RWPE1 (cell line): ENCODE measurements at places on chromosomes 3 and 15.

GRCh38 chr15:78006567-78007205 lies 70.8 kb downstream of the TBC1D2B start:
- no peak for DNase-seq

- no peak for DNase-seq
These were observed 8.9 kb downstream of the ADCY5 start for GRCh38 chr3:123439806-123440580.

- no peak for DNase-seq
These were observed 11.1 kb downstream of the RBMS3 start for GRCh38 chr3:29291982-29292363.

- no peak for DNase-seq
These were observed 57.1 kb upstream of the GK5 start for GRCh38 chr3:142282503-142282902.

- DNase-seq: no peak
These were observed 92.6 kb downstream of the AAGAB start for GRCh38 chr15:67161881-67162280.

- peak; percentile 78 for DNase-seq
These were observed 26.6 kb downstream of the ITGB5 start for GRCh38 chr3:124860599-124860998.
